Activated T-helper 9 cell treated with anti-CD3 and anti-CD28 coated beads, Interleukin-2, amount 50 U/mL, for 16 hours (primary cell): ENCODE measurements at places on chromosomes 12 and 14.

DNA sequence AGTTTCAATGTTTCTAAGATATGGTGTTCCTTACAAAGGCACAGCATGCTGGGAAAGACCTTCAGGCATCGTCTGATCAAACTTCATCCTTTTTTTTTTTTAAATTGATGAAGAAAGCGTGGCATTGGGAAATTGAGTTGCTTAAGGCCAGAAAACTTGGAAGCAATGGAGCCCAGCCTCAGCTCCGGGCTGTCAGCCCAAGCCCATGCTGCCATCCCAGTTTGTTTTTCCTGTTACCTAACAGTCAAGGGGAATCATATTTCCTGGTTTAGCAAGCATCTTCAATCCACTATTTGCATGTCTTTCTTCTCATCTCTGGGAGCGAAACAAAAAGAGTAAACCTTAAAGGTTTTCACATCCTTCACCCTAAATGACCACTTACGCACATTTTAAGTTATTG lies 200.2 kb downstream of the CHST11 start:
- no peak for DNase-seq

DNA sequence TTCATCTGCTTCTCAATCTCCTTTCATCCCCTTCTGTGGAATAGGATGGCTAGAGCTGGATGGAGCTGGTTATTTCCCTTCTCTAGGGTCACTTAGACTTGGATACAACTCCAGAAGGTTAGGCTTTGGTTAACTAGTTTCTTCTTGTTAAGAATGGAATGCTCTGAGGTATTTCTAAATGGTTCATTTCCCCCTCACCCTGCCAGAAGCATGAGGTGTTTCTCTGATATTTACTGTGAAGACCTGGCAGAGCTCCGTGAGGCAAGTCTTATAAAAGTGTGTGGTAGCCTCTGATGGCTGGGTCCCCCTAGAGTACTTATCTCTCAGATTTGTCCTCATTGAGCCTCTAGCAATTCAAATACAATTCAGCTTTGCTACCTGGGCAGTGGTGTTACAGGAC lies 207.9 kb downstream of the SLC16A7 start:
- no peak for DNase-seq

DNA sequence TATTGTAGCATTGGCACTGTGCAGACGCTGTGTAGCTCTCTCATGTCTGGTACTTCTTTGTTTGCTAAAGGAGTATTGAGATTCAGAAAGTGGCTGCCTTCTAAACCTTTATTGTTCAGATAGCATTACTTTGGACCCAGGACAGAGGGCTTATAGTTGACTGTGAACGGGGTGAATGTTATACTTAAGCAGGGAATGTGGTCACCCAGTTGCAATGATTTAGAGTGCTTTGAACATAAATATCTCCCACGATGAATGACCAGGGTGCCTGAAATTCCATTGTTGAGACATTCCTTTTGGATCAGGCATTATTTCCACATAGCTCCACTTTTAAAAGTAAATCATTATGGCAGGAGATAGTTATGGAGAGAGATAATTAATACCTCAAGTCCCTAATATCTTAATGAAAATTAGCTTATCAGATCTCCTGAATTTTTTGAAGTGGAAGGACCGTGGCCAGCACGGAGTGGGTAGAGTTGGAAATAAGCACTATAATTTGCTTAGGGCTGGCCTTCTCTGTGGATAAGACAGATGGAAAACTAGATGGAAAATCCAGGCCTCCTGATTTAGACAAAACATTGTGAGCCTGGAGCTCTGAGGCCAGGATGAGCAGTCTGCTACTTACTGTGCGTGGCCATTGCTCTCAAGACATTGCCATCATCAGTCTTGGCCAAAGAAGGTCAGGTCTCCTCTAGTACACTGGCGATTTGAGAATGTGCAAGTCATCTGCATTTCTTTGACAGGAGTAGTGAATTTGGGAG lies 114.5 kb downstream of the ETV6 start:
- no peak for DNase-seq

DNA sequence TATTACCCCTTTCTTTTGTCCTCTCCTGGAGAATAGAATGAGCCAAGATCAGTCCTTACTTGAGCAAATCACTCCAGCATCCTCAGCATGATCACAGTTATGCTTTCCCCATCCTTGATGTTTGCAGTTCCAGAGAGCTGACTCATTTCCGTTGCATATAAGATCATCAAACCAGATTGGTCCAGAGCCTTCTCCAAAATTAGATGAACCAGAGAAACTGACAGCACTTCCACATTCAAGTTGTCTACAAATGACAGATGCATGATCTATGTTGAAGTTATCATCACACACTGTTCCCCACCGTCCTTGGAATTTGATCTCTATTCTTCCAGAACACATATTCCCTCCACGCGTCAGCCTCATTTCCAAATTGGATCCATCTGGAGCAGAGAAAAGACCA lies 4.8 kb downstream of the CD163 start:
- DNase-seq, result no peak

DNA sequence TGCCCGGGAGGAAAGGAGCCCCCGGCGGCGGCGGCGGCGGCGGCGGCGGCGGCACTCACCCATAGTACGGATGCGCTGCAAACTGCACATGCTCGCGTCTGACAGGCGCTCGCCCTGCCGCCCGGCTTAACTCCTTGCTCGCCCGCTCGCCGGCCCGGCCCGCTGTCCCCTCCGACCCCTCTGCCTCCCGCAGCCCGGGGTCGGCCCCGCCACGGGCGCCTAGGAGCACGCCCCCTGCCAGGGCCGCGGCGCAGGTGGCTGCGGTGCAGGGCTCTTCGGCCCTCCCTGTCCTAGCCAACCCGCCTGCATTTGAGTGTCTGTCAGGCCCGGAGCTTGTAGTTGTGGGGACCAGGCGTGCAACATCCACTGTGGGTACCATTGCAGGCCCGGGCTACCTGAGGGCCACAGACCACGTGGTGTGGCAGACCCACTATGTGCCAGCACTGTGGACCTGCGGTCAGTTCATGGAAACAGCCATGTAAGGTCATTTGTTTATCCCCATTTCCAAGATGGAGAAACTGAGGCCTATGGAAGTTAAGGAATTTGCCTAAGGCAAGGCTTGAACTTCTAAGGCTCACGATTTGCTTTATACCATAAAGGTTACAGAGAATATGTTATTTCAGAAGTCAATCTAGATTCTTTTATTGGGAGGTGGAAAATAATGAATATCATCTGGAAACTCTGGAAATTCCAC lies 17.6 kb upstream of the PLEKHH1 start:
- DNase-seq, result no peak

DNA sequence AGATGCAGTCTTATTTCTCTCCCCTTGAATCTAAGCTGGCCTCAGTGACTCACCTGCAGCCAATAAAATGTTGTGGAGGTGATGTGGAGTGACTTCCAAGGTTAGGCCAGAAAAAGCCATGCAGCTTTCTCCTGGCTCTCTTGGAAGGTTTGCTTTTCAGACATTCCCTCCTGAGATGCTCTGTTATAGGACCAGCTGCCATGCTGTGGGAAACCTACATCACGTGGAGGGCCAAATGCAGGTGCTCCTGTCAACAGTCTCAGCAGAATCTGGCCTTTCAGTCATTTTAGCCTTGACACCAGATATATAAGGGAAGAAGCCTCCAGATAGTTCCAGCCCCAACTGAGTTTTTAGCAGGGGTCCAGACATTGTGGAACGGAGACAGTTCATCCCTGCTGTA lies 38.1 kb upstream of the DACT1 start:
- no peak for DNase-seq

GRCh38 chr12:124437617-124438436 lies 129.6 kb downstream of the NCOR2 start:
- DNase-seq, result no peak

DNA sequence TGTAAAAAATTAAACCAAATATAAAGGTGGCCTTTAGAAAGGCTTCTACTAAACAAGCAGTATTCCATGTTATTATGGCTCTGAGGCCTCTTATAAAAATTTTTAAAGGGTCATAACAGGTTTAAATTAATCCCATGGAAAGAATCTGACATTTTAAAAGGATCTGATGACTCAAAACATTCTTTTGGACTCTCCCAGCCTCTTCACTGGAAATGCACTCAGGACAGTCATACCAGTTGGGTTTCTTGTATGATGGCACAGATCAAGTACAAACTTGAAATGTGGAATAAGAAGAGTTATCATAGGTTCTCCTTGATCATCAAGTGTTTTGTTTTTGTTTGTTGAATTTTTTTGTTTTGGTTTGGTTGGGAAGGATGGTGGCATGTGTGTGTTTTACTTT lies 50.8 kb downstream of the PPP2R5E start:
- no peak for DNase-seq

GRCh38 chr12:2539938-2540337 lies 254.8 kb upstream of the FKBP4 start:
- DNase-seq, result no peak

GRCh38 chr12:109680264-109681005 lies 33.2 kb upstream of the FAM222A start:
- DNase-seq, result no peak

DNA sequence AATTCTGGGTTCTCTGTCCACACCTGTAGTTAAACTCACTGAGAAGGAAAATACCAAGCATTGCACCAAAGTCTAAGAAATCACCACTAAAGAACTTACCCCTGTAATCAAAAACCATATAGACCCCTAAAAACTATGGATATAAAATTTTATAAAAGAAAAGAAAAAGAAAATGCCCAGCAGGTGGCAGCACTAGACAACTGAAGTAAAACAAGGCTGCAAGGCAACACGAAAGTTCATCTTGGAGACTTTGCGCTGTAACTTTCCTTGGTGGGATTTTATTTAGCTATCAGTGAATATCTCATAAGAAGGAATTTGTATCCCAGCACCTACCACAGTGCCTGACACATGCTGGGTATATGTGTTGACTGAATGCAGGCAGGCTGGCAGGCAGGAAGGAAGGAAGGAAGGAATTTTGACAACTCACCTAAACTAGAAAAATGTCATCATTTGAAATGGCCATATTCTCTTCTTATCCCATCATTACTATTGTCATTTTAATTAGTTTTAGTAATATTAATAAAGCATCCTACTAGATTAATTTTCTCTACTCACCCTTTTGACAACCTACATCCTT lies 68.2 kb upstream of the ETV6 start:
- peak; percentile 37 for DNase-seq

DNA sequence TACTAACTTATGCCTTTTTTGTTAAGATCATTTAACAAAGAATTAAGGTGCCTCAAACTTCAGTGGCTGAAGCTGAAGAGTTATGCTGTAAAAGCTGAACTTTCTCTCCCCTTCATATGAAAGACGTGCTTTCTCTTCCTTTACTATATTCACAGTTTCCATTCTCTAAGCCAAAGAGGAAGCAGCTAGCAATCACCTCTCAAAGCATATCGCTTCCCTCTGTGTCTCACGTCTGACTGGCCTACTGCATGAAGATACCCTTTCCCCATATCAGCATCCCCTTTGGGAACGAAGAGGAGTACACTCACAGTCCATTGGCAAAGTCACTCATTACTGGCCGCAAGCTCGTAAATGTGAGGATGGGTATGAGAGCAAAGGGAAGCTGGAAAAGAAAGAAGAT lies 34.9 kb downstream of the SLC11A2 start:
- DNase-seq, result no peak

- peak; percentile 47 for DNase-seq
These were observed 46.1 kb downstream of the CYP46A1 start for GRCh38 chr14:99729991-99730875.

DNA sequence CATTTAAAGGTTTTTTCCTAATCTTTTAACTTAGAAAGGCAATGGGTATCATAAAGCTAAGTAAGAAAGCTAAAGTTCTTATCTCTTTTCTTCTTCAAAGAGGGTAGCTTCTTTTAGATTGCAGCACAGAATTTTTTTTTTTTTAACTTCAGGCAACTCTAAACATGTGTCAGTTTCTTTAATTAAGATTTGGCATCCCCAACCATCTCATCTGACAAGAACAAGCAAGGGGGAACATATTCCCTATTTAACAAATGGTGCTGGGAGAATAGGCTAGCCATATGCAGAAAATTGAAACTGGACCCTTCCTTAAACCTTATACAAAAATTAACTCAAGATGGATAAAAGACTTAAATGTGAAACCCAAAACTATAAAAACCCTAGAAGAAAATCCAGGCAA lies 14.3 kb upstream of the IFNG start:
- no peak for DNase-seq

DNA sequence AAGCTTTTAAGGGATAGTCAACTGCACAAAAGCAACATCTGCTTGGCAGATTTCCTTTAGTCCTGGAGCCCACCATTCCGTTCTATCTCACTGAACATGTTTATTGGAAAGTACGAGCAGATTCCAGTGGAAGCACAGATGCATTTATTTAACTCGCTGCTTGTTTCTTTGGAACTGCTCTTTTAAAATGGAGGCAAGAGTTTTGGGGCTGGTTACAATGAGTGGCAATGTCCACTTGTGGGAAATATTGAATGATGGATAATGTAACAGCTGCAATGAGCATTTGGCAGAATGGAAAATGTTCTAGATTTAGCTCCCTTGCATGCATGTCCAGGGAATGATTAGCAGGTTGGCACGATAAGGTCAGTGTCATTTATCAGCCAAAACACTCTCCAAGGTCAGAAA lies 163.0 kb downstream of the ATP23 start:
- no peak for DNase-seq

- DNase-seq, result no peak
These were observed 100.5 kb upstream of the SLC38A2 start for GRCh38 chr12:46472893-46473633.

GRCh38 chr12:80939231-80939950 lies 1.7 kb upstream of the LIN7A start:
- no peak for DNase-seq

- no peak for DNase-seq
These were observed 4.9 kb upstream of the AP1G2 start for GRCh38 chr14:23572524-23572828.

- no peak for DNase-seq
These were observed 15.6 kb downstream of the SMUG1 start for GRCh38 chr12:54173066-54173726.

DNA sequence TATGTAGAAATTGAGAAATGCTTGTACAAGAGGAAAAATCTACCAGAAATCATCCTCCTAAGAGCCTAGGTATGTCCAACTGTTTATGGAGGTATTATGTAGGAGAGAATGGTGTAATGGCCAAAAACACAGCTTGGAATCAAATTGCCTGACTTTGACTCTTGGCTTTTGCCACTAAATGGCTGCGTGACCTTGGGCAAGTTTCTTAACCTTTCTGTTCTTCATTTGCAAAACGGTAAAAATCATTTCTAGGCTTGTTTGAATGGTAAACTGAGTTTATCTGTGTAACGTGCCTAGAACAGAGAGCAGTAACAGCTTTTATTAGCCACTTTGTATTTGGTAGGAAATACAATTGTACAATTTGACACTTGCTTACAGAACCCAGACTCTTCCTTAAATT lies 4.9 kb upstream of the GRIP1 start:
- DNase-seq, result no peak

DNA sequence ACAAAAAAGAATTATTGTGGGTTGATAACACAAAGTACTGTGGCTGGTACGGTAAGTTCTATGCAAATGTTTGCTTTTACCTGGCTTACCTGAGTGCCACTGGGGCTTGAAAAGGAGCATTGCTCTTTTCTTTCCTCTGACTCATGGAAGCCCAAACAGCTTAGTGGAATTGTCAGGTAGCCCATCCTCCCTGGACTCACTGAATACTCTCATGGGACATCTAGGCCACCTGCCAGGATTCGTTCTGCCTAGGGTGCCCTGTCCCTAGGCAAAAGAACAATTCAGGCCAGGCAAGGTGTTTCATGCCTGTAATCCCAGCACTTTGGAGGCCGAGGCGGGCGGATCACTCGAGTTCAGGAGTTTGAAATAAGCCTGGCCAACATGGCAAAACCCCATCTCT lies 22.5 kb upstream of the YAF2 start:
- DNase-seq, result no peak

- DNase-seq, result no peak
These were observed 685.3 kb downstream of the TRHDE start for GRCh38 chr12:72957454-72957853.

- DNase-seq, result no peak
These were observed 32.5 kb downstream of the SRGAP1 start for GRCh38 chr12:63876980-63877379.
